SJSA1 (cell line): ENCODE measurements at places on chromosomes 3 and 15. TPM values are rescaled to one million over a fixed set of nuclear protein-coding genes. Genes with fewer than 3 reads are reported as not detected.

Gene CFAP20DC
- total RNA-seq: 4.8 and 6.1 TPM in 2 replicates

Gene MAGI1
- 4.6 and 4.9 TPM in 2 replicates for total RNA-seq

- no peak overlapping the region for H3K4me3 ChIP-seq
- no peak for DNase-seq
- peaks cover 74% of the 10 kb centered on the region for H3K36me3 ChIP-seq
- no peak overlapping the region for H3K27ac ChIP-seq
Measured at GRCh38 chr3:123919353-123919752, 35.2 kb upstream of the MYLK start.

Gene CHRNA7
- 0.08 and 0.09 TPM in 2 replicates for total RNA-seq

- DNase-seq: no peak
- H3K4me3 ChIP-seq: no peak overlapping the region
- no peak overlapping the region for H3K27ac ChIP-seq
- no peaks in the 10 kb centered on the region for H3K27me3 ChIP-seq
Measured at GRCh38 chr3:71210257-71211007, 373.1 kb downstream of the FOXP1 start.
